ENCODE measurements at places on chromosomes 12 and 14.

GRCh38 chr14:61557262-61557661 is 138.1 kb upstream of the HIF1A start:
- DNase-seq, result no peak

GRCh38 chr14:68580671-68581070 is 212.2 kb downstream of the ZFP36L1 start:
- DNase-seq, result no peak

- no peak for DNase-seq
Observed at GRCh38 chr12:108799401-108800243, 57.8 kb downstream of the SSH1 start.

DNA sequence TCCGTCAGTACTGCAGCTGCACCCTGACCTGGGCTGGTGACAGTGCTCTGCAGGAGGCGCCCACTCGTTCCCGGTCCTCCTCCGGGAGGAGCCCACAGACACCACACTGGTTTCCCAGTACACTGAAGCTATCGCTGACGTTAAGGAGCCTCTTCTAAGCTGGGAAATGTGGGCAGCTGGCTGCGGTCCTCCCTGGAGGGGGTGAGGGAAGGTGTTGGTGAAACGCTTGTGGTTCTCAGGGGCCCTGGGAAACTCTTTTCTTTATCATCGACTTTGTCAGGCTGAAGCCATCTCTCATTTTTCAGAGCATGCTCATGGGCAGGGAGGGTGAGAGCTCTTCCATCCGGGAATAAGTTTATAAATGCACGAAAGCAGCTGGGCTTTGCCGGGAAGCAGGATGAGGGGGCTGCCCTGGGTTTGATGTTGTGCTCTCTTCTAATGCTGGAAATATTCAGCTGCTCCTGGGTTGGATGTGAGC is 176.0 kb downstream of the CHST11 start:
- DNase-seq, result no peak

DNA sequence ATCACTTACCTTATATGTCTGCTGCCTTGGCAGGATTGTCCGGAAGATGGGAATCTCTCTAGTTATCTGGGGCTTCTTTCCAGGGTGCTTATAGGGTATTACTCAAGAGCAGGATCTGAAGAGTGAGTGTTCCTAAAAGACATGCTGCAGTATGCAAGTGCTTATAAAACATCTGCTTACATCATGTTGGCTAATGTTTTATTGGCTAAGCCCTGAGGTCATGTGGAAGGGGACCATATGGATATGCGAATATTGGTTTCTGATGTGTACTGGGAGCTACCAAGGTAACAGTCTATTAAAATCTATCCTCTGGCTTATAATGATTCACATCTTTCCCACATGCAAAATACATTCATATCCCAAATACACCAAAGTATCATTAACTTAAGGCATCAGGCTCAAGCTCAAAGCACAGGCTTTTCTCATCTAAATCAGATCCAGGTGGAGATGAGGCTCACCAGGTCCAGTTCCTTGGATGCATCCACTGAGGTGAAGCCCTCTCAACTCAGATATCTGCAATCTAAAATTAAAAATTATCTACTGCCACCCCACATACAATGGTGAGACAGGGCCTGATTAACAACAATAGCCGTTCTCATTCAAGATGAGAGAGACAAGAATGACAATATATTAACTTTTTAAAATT is 29.8 kb downstream of the LRRIQ1 start:
- DNase-seq, result no peak

DNA sequence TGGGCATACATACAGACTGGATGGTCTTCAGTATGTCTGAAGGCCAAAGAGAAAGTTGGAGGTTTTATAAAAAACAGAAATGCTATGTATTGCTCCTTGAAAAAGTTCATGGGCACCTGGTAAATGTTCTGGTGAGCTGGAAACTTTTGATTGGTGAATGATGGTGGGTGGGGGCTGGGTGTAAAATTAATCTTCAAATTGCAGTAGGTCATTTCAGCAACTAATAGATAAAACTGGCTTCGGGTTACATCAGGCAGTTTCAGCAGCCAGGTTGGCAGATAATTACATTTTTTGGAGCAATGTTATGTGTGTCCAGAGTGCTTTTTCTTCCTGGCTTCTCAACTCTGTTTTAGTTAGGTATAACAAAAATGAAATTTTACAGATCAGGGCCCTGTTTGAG is 35.3 kb downstream of the SDR9C7 start:
- no peak for DNase-seq

DNA sequence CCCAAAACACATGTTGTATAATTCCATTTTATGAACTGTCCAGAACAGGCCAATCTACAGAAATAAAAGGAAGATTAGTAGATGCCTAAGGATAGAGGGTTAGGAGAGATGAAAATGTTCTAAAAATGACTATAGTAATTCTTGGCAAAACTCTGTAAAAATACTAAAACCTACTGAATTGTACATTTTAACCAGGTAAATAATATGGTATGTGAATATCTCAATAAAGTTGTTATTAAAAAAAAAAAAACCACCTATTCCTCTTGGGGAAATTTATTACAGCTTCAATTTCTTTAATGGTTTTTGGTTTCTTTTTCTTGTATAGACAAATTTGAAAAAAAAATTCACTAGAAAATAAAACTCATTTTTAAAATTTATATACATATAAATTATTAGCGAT is 33.2 kb downstream of the YAF2 start:
- no peak for DNase-seq

DNA sequence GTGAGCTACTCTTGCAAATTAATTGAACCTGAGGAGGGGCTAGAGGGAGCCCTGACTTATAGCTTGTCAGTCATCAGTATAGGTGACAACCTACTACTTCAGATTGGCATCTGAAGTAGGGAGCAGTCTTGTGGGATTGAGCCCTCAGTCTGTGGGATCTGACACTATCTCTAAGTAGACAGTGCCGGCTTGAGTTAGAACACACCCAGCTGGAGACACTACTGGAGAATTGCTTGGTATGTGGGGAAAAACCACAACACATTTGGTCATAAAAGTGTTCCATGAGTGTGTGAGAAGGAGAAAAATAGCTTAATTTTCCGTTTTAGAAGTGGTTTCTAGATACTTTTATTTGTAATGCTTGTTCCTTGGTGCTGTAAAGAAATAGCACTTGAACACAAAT is 30.5 kb upstream of the DDHD1 start:
- DNase-seq, result no peak

GRCh38 chr12:8697120-8697475 is 693 bp upstream of the RIMKLB start:
- peak; percentile 10 for DNase-seq

DNA sequence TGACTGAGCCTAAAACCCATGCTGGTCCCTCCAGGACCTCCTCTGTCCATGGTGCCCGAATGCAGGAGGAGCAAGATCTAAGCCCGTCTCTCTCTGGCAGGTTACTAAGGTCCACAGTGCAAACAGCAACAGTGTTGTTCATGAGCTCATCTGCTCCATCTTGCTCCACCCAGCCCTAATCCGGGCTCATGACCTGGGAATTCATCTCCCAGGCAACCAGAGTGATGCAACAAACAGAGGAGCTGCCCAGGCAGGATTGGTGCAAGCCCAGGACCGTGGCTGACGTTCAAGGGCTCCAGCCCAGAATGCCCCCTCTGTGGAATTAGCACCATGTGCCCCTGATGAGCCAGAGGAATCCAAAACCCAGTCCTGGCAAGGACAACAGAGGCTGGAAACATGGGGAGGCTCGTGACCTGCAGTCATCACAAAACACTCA is 29.9 kb downstream of the HSPB8 start:
- DNase-seq, result no peak

DNA sequence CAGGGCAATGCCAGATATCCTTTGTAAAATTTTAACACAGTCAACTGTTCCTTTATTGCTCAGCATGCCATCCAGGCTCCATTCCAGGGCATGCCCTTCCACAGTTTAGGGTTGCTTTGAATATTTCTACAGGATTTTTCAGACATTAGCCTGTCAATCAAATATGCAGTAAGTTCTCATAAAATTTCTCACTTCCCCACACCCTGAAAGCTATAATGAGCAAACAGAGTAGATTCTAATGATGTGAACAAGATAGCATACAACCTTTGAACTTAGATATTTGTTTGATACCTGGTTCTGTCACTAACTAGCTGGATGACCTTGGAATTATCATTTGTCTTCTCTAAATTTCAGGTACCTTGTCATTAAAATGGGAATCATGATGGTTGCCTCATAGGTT is 251.2 kb downstream of the SYT1 start:
- no peak for DNase-seq

- DNase-seq, result no peak
Observed at GRCh38 chr12:85733221-85733840, 102.9 kb downstream of the RASSF9 start.

Measured in activated T-helper 1 cell treated with Interleukin-2 at 50 U/mL for 16 hours (primary cell).